CD4-positive, alpha-beta T cell treated with Interleukin-12 subunit alpha and Interleukin-12 subunit beta, for 1 hour (primary cell): ENCODE measurements at places on chromosomes 2 and 18.

GRCh38 chr2:46157966-46158310 lies 139.3 kb upstream of the EPAS1 start:
- DNase-seq = no peak

DNA sequence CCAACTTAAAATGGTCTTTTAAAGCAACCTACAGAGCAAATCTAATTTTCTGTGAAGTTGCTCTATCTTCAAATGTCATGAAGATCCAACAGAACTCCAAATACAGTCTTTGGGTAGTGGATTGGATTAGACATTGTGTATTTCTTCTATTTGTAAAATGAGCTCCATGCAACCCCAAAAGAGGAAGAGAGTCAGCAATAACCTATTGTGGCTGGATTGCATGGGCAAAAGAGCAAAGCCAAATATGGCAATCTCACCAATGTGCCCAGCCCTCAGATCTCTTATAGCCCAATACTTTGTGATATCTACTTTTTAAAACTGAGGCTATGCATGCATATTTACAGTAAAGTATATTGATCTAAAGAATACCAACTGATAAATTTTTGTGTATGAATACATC lies 146.3 kb downstream of the TXNL1 start:
- DNase-seq = no peak

DNA sequence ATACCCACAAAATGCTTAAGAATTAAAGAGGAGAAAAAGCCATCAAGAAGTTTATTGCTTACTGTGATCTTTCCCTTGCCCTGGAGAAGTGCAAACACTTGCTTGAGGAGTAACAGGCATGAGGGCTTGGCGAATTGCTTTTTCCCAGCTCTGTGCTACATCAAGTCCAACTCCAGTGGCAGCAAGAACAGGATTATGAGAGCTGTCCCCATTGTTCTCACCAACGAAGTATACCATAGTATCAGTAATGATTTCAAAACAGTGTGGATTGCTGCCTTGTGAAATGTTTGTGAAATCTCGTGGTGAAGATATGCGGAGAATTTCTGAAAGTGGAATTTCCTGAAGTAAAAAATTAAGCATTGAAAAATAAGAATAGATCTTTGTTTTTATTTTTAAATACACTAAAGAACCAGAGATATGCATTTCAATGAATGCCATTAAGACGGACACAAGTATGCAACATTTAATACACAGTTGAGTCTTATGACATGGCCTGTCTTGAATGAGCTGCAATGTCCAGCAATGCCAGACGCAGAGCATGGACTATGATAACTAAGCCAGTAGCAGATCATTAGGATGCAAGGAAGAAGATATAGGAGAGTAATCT lies 43.0 kb downstream of the NDUFAF7 start:
- DNase-seq = no peak

DNA sequence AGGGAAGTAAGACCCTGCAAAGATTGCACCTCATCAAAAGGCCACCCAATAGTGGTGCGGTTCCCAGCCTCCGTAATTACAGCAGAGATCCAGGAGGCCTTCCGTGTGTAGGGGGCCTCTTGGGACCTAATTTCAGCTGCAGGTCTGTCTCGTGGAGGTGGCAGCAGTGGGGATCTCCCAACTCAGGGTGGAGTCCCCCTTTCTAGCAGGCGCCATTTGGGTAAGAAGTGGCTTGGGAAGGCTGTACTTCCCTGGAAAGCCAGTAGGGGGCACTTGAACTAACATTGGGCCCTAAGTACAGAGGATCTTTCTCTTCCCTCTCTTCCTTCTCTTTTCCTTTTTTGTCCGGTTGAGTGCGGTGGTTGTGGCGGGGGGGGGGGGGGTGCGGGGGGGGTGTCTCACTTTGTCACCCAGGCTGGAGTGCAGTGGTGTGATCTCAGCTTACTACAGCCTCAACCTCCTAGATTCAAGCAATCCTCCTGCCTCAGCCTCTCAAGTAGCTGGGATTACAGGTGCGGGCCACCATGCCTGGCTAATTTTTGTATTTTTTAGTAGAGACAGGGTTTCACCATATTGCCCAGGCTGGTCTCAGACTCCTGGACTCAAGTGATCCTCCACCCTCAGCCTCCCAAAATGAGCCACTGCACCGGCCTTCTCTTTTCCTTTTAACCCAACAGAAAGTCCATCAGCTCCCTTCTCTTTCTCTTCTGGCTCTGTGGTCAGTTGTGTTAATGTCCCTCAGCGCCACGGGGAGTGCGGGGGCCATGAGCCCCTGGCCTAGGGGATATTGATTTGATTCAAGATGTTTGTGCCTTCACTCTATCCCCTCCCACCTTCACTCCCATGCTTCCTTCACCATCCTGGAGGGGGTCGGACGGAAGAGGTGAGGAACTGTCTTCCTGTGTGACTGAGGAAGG lies 32.0 kb downstream of the CENPO start:
- peak; percentile 49 for DNase-seq

DNA sequence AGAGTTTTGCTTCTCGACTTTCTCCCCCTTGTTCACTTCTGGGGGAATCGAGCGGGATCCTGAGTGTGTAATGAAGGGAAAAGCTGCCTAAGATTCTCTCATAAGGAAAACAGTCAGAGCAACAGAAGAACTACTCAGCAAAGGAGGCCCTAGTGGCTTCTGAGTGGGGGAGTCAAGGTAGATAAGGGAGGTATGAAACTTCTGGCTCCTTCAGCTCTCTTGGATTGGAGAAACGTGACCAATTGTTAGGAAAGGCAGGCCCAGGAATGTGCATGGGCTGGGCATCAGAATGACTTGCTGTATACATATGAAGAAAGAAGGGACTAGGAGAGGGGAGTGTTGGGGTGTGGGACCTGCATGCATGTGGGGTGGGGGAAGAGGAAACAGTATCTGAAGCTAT lies 73.1 kb downstream of the KCNS3 start:
- no peak for DNase-seq

DNA sequence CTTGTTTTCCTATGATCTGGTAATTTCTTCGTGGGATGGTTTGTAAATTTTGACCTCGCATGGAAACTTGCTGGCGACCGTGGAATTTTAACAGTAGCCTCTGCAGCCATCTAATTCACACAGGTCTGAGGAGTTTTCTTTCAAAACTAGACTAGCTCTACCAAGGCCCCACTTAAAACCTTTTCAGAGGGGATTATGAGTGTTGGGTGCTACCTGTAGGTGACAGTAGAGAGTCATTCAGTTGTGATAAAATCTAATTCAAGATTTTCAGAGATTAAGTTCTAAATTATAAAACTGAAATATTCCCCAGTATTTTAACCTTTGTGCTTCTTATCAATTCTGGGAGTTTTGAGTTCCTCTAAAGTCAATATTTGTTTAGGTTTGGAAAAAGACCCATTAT lies 31.0 kb downstream of the THSD7B start:
- DNase-seq = no peak

- DNase-seq = no peak
Observed at GRCh38 chr2:122960759-122961641, 1064.1 kb upstream of the CNTNAP5 start.

DNA sequence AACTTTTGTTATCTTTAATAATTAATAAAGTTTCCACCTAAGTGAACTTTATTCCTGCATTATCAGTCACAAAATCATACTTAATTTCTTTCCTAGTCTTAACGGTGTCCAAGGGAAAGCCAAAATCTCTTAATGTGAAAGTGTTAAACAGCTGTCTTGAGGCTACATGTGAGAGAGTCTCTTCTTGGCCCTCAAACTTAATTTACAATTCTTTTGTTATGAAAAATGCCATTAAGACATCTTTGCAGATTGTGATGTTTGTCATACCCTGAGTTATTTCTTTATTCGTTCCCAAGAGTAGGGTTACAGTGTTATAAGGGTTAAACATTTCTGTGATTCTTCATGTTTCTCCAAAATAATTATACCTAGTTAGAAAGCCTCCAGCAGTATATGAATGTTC lies 64.6 kb downstream of the ANKRD12 start:
- no peak for DNase-seq

DNA sequence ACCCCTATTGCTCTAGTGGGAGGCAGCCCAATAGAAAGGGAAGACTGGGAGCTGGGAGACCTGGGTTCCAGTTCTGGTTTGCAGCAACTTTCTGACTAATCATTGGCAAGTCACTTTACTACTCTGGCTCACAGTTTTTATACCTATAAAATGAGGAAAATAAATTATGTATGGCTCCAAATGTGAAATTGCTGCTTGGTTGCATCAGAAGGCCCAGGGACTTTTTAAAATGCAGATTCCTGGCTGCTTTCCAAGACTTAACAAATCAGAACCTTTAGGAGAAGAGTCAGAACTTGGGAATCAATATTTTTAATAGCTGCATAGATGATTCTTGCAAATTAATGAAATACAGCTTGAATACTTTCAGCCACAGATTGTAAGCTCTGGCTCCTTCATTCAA lies 943.9 kb downstream of the EPHA4 start:
- DNase-seq = no peak

- DNase-seq = no peak
Observed at GRCh38 chr2:227222292-227222691, 57.9 kb downstream of the COL4A3 start.

DNA sequence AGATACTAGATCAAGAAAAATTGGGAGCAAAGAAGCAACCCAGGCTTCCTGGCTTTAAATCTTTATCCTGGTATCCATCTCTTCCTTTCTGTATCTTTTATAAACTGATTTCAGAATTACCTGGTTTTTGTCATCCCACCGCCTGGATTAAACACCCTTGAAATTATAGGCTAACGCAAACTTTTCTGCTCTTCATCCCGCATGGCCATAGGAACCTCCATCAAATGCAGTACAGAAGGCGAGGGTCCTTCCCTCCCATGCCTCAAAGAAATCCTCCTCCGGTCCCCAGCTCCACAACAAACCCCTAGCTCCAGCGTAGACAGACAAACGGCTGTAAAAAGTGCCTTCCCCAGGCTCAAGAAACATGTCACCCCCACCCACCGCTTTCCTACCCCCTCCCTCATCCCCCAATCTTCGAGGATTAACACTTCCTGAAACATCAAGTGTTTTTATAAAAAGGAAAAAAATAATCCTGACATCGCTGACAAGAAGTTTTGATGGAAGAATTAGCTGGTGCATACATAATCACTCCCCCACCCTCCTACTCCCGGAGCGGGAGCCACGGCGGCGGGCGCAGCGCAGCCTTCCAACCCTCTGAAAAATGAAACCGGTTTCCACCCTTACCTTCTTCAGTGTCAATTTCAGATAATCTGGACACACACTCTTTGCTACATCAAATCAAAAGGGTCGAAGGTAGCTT lies 7.6 kb downstream of the DLX1 start:
- no peak for DNase-seq

- no peak for DNase-seq
Observed at GRCh38 chr2:96107708-96108065, 8.7 kb downstream of the ADRA2B start.

- DNase-seq = no peak
Observed at GRCh38 chr18:11081009-11081532, 68.3 kb downstream of the PIEZO2 start.

DNA sequence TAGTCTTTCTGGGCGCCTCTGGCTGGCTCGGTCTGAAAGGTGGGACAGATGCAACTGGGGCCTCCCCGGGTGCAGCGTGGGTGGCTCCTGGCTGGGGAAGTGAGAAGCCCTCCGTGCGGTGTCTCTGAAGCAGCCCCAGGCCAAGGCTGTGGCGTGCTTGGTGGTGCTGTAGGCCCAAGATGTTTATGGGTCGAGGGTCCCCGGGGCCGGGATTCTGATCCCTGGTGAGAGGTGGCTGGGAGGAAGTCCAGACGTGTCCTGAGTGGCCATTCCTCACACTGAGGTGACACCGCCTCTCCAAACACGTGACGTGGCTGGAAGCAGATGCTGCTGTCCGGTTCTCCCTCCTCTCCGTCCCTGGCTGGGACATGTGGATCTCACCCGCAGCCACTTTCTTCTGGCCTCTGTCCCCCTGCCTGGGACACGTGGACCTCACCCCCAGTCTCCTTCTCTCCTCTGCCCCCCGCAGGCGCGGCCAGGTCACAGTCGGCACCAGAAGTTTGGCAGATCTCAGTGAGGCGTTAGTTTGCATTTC lies 12.6 kb downstream of the RTP5 start:
- no peak for DNase-seq

DNA sequence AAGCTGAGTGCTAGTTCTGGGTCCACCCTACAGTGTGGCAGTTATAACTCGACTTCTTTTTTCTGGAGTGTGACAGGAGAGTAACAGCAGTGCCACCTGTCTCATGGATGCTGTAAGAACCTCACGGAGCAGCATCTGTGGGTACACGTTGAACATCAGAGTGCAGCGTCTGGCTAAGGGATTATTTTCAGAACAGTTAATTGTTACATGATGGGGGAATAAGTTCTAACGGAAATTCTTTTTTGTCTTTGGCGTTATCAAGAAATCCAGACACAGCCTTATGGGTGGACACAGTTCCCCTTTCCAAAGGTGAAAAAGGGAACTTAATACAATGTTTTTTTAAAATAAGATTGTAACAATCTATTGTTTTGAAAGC lies 28.3 kb upstream of the TOGARAM2 start:
- DNase-seq = no peak
